ENCODE measurements at places on chromosomes 3 and 15.

GRCh38 chr3:50524746-50525145 is 21.3 kb upstream of the CACNA2D2 start:
- no peak for DNase-seq

DNA sequence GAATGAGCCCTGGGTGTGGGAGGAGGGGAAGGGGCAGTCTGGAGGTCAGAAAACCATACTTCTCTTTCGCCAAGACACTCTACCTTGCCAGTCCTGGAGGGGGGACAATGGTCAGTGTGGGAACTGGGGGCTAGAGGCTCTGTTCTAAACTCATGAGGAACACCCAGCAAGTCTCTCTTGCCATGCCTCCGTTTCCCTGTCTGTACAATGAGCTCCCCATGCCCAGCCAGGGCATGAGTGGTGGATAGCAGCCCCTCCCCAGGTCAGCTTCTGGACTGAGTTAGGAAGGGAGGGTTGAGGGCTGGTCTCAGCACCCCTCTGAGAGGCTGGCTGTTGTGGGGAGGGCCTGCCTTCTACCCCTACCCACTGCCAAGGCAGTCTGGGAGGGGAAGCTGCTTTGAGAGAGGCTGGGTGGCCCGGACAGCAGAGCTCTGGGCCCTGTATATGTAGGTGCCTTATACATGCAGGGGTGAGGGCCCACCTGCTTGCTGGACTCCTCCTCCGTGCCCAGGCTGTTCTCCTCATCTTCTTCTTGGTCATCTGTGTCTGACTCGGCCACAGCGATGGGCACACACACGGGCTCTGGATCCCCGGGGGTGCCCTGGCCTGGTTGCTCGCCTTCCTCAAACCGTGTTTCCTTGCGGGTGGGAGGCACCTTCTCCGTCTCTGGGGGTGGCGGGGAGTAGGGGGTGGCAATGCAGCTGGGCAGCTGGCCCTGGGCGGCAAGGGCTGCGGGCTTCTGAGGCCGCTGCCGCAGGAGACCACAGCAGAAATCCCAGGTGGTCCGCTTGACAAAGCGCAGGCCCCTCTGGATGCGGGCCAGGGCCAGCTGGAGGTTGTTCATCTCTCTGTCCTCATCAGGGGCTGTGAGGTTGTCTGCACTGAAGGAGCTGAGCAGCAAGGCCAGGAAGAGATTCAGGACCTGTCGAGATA is 68.8 kb downstream of the SCN5A start:
- DNase-seq: no peak

GRCh38 chr3:145967043-145967442 is 193.9 kb downstream of the PLOD2 start:
- no peak for DNase-seq

- DNase-seq: no peak
Observed at GRCh38 chr15:75045332-75046015, 22.1 kb downstream of the PPCDC start.

DNA sequence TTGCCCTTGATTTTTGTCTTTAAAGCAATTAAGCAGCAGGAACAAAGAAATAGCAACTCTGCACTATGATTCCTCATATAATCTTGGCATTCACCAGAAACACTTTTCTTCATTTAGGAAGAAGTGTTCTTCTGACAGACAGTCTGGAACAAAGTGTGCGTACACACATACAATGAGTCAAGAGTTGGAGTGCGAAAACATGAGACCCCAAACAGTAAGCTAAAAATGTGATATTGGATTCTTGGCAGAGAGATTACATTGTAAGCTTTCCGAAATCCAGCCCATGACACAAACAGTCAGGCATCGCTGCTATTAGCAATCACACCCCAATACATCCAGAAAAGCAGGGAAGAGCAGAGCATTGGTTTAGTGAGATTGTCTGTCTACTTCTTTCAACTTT is 306.7 kb upstream of the TBC1D5 start:
- DNase-seq: no peak

Measured in neural progenitor cell (in vitro differentiated cells).